ENCODE measurements at places on chromosomes 13 and 19.
A peak's percentile ranks its signal among the peaks of the same experiment; 100 is the strongest.

DNA sequence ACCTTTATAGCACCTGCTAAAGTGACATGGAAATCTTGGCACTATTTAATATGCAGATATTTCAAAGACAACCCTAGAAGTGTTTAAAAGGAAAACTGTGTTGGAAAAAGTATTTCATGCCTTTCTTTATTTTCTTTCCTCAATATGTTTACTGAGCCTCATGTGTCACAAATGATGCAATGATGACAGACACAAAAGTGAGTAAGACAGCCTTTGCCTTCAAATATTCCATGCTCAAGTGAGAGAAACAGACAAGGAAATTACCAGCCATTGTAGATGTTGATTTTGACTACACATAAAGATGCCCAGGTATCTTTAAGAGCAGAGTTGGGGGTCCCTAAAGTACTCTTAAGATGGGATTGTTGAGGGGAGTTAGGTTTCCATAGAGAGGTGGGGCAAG is 48.0 kb upstream of the TPP2 start:
- DNase-seq: no peak

DNA sequence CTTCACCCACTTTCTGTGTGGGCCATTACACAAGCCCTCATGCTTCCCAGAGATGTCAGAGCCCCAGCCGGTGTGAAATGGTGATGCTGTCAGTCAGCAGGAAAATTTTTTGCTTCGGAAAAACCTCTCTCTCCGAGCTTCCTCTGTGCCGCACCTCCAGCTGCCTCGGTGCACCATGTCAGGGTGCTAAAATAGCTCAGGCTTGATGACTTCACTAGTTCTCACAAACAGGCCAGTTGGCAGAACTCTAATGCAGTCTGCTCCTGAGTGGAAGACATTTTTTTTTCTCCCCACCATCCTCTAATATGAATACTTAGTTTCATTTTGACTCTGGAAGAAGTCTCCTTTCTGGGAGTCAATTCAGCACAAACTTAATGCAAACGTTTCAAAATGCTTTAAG is 71.3 kb downstream of the KLF12 start:
- DNase-seq: peak; percentile 33

GRCh38 chr13:31468114-31468902 is 268.5 kb downstream of the B3GLCT start:
- no peak for DNase-seq

- DNase-seq: no peak
Observed at GRCh38 chr13:23963947-23964346, 66.6 kb upstream of the C1QTNF9B start.

DNA sequence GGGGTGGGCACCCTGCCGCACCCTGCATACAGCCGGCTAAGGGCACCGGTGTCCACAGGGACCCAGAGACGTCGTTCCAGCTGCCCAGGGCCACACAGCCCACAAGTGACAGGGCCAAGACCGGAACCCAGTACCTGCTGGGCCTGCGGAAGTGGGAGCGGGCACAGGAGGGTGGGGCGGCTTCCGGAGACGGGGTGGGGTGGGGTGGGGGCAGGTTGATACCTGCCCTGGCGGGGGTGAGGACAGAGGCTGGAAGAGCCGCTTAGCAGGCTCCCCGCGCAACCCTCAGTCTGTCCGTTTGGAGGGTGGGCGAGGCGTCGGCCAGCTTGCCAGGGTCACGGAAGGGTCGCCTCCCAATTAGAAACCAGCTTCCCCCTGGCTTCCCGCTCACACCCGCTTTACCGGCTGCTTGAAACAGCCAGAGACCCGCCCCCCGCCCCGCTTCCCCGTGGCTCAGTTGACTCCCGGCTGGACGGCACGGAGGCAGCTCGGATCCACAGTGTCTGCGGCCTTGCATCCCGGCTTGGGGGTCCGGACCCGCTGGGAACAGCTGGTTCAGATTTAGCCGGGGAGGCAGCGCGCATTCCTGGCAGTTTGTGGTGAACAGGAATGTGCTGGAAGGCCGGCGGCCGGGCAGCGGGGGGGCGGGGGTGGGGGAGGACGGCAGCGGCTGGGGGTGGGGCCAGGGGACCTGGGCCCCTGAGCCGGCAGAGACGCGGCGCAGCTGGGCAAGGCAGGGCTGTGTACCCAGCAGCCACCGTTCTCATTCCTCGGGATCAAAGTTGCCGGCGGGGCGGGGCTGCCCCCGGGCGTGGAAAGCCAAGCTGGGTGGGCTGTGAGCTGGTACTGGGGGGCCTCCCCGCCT is 1.9 kb downstream of the CNN2 start:
- DNase-seq: peak; percentile 75

GRCh38 chr13:21567714-21568113 is 36.3 kb downstream of the MICU2 start:
- DNase-seq: no peak

- DNase-seq: no peak
Observed at GRCh38 chr13:110277357-110277975, 29.5 kb downstream of the COL4A1 start.

- no peak for DNase-seq
Observed at GRCh38 chr19:48619692-48620585, 633 bp downstream of the SPHK2 start.

DNA sequence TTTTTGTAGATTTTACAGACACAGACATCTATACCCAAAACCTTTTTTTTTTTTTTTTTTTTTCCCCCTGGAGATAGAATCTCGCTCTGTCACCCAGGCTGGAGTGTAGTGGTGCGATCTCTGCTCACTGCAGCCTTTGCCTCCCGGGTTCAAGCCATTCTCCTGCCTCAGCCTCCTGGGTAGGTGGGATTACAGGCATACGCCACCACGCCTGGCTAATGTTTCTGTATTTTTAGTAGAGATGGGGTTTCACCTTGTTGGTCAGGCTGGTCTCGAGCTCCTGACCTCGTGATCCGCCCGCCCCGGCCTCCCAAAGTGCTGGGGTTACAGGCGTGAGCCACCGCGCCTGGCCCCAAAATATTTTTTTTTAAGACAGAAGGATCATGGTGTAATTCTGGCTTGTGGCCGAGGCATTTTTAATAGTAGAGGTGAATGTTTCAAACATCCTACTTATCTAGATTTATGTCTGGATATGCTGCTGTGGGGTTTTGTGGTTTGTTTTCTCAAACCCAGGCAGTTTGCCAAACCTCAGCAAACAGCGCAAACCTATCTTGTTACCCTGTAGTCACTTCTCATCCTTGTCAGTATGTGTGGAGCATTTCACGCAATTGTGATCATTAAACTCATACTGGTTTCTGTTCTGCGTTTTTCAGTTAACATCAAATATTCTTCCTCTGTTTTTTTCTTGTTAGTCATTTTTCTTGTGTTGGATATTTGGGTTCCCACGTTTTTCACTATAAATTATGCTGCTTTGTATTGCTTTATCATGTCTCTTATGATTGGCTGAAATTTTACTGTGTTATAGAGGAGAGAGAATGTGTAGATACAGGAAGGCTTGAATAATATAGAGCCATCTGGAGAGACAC is 36.2 kb upstream of the GARRE1 start:
- peak; percentile 77 for DNase-seq

GRCh38 chr19:31491242-31491641 is 142.0 kb upstream of the TSHZ3 start:
- DNase-seq: no peak

DNA sequence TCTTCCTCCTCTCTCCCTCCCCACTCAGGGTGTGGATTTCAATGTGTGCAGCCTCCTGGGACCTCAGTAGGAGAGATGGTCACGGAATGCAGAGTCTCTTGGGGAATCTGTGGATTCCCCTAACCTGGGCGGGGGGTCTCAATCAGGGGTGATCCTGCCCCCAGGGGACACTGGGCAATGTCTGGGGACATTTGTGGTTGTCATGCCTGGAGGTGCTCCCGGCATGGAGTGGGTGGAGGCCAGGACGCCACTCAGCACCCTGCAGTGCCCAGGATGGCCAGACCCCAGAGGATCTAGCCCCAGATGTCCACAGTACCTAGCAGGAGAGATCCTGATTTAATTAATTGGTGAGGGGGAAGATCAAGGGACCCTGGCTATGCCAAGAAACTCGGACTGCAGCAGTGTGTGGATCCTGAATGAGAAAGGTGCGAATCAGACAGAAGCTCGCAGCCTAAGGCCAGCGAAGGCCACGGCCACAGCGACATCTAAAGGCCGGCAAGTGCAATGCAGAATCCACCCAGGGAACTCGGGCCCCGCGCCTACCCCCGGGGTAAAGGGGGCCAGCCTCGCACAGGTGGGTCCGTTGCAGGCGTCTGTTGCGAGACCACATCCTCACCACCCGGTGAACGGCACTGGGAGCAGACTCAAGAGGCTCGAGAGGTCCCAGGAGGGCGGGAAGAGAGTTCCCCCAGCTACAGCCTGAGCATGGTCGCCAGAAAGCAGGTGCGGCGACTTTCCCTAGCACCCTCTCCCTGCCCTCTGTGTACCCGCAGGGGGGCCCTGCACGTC is 88.8 kb downstream of the GNG7 start:
- peak; percentile 71 for DNase-seq

DNA sequence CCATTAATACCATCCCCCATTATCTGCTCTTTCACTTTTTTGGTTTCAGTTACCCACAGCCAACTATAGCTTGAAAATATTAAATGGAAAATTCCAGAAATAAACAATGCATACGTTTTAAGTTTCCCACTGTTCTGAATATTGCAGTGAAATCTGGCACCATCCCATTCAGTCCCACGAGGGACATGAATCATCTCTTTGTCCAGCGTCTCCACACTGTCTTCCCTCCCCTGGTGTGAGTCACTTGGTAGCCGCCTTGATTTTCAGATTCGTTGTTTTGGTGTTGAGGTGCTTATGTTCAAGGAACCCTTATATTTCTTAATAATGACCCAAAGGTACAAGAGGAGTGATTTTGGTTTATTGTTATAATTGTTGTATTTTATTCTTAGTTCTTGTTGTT is 246.1 kb downstream of the DCT start:
- DNase-seq: no peak

- no peak for DNase-seq
Observed at GRCh38 chr19:4012092-4012974, 4.8 kb downstream of the PIAS4 start.

DNA sequence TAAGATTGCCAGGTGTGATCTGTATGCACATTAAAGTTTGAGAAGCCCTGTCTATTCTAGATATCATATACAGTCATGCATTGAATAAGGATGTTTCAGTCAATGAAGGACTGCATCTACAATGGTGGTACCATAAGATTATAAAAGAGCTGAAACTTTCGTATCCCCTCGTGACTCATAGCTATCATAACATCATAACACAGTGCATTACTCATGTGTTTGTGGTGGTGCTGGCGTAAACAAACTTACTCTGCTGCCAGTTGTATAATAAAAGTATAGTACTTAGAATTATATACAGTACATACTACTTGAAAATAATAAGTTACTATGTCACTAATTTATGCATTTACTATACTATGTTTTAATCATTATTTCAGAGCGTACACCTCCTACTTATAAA is 489.3 kb downstream of the GPC6 start:
- no peak for DNase-seq

GRCh38 chr13:74644229-74644628 is 510.0 kb upstream of the KLF12 start:
- DNase-seq: no peak

- DNase-seq: peak; percentile 57
Observed at GRCh38 chr19:31220540-31220939, 128.7 kb downstream of the TSHZ3 start.

- no peak for DNase-seq
Observed at GRCh38 chr13:31956980-31957644, 74.5 kb upstream of the FRY start.

- no peak for DNase-seq
Observed at GRCh38 chr19:31784671-31785101, 435.4 kb upstream of the TSHZ3 start.
